CD4-positive, alpha-beta T cell treated with Interferon gamma for 1 hour (primary cell): ENCODE measurements at places on chromosomes 6 and 20.

- DNase-seq, result no peak
These were observed 77.3 kb downstream of the TCP11 start for GRCh38 chr6:35063701-35064280.

- no peak for DNase-seq
These were observed 36.9 kb upstream of the PLCB4 start for GRCh38 chr20:9031991-9032390.

GRCh38 chr6:21045135-21045700, 511.0 kb downstream of the CDKAL1 start:
- no peak for DNase-seq

DNA sequence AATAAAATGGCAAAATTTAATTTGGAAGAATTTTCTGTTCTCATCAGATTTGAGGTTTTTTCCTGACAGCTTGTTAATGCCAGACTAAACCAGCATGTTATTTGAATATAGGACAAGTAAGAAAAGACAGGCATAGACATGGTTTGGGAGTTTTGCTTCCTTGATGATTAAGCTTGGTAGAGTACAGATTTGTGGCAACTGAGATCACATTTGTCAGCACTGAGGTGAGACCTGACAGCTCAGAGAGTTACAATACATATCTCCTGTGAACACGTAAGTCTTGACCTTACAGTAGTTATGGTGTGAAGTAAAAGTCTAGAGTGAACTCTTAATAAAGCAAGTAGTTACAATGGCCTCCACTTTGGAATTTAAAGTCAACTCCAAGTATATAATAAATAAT, 34.5 kb downstream of the CENPW start:
- DNase-seq, result no peak

GRCh38 chr6:37487591-37488380, 11.9 kb downstream of the CCDC167 start:
- DNase-seq, result no peak

GRCh38 chr6:156949376-156949775, 172.2 kb downstream of the ARID1B start:
- DNase-seq, result no peak

- no peak for DNase-seq
These were observed 3.1 kb downstream of the B3GALT4 start for GRCh38 chr6:33279971-33280511.

- DNase-seq, result no peak
These were observed 121.2 kb upstream of the SASH1 start for GRCh38 chr6:148221196-148221979.

- DNase-seq, result no peak
These were observed 102.2 kb upstream of the EXOC2 start for GRCh38 chr6:795046-795685.

GRCh38 chr6:46605091-46605797, 47.4 kb downstream of the CYP39A1 start:
- DNase-seq, result no peak

DNA sequence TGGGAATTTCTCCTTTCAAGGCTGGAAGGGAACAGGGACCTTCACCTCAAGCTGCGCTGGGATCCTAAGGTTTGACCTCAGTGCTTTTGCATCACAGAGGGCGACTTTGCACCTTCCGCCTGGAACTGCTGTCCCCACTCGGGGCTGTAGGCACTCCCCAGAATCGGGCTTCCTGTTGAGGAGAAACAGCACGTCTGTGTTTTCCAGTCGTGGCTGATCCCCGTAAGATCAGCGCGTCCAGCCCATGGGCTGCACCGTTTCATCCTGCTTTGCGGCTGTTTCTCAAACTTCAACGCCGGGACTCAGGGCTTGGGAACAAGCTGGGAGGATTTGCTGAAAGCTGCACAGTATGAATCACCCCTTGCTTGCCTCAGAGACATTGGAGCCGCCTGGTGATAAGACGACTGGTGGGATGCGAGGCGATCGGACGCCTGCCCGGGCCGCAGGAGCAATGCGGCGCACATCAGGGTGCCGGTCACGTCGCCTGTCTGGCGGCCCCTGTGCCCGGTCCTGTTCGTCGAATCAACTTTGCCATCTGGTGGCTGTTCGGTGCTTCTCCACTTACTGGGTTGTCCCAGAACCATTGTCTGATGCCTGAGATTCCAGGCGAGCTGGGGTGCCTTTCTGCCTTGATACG, 53.6 kb upstream of the FRMD1 start:
- DNase-seq, result no peak

GRCh38 chr6:40588480-40588879, 1.3 kb upstream of the LRFN2 start:
- no peak for DNase-seq
